NCI-H524 (cell line): ENCODE measurements at places on chromosomes 2 and 18.

- DNase-seq, result no peak
These were observed 87.9 kb downstream of the OSBPL6 start for GRCh38 chr2:178282075-178282815.

- DNase-seq, result no peak
These were observed 92.7 kb downstream of the WDSUB1 start for GRCh38 chr2:159193791-159194190.

DNA sequence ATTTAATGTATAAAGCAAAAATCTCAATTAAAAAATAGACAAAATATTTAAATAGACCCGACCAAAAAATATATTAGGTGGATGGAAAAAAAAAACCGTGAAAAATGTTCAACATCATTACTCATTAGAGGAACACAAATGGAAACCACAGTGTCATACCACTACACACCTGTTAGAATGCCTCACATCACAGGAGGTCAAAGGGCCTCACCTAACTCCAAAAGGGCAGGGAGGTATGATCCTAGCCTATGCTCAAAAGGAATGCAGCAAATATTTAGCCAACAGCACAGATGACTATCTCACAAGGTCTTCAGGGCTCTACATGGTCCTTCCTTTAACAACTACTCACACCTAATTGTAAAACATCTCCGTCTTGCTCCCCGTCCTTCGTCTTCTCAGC lies 185.5 kb upstream of the SETBP1 start:
- DNase-seq, result no peak

DNA sequence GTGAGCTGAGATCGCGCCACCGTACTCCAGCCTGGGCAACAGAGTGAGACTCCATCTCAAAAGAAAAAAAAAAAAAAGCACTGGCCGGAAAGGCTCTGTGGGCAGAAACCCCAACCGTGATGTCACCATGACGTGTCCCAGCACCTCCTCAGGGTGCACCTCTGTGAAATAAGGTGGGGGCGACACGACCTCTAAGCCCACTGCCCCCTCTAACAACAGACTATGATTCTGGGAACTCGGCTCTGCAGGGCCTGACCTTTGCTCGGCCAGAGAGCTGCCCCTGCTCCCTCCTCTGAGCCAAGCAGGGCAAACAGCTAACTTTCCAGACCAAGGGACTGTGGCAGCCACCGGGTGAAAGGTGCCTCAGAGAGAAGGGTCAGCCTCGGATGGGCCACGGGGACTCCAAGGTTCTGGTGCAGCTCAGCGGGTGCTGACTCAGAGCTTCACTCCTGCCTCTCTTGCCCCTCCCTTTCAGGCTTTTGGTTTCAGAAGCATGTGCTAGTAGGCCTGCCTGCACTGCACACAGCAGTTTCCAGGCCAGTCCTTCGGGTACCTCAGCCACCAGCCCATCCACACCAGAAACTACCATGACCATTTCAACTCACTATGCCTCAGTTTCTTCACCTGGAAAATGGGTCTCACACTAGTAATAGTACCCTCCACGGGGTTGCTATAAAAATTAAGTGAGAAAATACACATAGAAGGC lies 8.0 kb downstream of the TMBIM1 start:
- no peak for DNase-seq

GRCh38 chr18:76564117-76564516 lies 69.1 kb upstream of the ZNF516 start:
- DNase-seq, result no peak

DNA sequence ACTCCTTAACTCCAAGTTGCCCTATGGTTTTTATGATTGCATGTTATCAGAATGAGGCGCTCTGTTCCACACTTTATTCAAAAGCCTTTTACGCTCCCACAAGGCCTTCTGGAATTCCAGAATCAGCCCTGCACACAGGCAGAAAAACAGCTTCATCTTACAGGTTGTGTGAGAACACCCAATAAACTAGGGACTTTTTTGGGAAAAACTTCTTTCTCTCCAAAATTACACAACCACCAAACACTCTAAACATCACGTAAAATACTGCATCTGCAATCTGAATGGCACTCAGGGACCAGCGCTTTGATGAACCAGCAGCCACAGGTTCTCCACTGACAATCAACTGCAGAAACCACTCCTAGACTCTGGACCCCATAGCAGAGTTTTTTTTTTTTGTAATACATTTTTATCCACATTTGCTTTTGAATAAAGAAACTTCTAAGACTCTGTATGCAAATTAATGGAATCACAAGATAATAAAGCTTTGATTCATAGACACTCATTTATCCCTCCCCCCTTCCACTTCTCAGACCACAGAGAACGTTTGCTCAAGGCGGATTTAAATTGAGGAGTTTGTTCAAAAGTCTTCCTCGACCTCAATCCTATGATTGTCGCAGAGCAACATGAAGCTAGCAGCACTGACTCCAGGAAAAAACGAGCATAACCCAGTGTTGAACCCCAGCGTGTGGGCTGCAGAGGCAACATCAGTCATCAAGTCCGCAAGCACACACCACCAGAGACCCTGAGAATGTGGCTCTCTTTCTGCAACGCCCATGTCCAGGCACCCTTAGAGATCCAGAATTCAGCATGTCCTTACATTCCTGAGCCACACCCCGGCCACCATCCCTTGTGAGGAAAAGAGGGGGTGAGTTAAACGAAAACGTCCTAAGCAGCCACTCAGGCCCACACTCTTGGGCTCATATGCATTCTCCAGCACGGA lies 116.5 kb downstream of the MBP start:
- no peak for DNase-seq

- DNase-seq, result peak; percentile 16
These were observed 68.1 kb downstream of the OLA1 start for GRCh38 chr2:174180165-174180724.

GRCh38 chr2:172597176-172597842 lies 41.4 kb downstream of the PDK1 start:
- no peak for DNase-seq

GRCh38 chr18:76212960-76213359 lies 282.1 kb downstream of the ZNF516 start:
- peak; percentile 30 for DNase-seq

DNA sequence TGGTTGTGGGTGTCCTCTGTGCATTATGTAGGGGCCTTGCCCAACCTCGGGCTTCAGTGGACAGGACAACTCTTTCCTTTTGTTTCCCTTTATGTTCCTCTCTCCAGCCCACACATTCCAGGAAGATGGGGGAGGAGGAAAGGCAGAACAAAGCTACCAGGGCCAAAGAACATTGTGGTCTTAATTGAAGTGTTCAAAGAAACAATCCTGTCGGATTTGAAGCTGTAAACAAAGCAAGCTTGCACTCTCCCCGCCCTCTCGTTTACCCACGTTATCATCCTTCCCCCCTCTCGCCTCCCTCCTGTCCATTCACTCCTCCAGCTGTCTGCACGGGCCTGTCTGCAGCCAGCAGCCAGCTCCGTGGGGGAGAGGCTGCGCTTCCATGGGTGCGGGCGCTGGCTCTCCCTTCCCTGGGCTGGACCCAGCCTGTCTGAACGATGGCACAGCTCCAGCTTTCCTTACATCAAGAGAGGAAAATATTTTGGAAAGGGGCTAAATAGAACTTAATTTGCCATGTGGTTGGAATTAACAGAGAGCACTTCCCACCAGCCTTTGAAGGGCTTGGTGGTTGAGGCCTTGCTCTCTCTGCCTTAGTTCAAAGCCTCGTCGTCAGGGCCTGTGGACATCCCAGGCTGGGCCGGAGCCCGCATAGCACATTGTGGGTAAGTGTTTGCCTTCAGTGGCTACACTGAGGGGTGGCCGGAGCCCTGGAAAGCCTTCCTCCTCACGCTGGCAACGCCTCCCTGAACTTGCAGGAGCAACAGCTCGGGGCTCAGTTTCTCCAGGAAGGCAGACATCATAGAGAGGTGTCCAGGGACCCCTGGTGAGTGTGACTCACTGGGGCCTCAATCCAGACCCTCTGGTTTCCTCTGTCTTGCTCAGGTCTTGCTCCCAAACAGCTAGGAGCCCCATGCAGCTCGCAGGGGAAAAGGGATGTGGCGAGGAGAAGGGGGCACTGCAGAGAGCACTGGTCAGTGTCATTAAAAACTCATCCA lies 60.6 kb upstream of the HS6ST1 start:
- DNase-seq, result no peak

DNA sequence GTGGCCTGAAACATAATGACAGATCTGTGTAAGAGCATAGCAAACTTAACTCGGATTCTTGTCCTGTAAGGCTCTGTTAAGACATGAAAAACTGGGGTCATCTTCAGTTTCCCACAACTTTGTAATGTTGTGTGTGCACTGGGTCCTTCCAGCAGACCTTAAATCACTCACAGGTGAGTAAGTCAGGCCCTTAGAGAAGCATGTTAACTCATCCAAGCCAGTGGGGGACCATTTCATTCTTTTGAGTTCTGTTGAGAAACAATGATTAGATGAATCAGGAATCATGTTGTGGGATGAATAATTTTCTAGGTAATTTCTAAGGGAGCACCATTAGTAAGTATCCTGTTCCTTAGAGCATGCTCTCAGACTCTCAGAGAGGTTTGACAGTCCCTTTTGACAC lies 167.1 kb downstream of the ESCO1 start:
- DNase-seq, result no peak

- DNase-seq, result no peak
These were observed 27.2 kb downstream of the PXDN start for GRCh38 chr2:1717113-1717512.

DNA sequence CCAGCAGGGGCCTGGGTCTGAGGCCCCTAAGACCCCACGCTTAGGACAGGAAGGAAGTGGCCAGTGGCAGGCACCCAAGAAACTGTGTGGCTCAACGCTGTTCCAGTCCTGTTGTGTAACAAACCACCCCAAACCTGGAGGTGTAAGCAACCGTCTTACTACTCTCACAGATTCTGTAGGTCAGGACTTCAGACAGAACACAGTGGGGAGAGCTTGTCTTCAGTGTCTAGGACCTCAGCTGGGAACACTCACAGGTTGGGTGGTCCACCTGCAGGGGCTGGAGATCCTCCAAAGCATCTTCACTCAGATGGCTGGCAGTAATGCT lies 123.0 kb downstream of the KLHL29 start:
- no peak for DNase-seq

- no peak for DNase-seq
These were observed 39.4 kb downstream of the COBLL1 start for GRCh38 chr2:164802095-164802707.

DNA sequence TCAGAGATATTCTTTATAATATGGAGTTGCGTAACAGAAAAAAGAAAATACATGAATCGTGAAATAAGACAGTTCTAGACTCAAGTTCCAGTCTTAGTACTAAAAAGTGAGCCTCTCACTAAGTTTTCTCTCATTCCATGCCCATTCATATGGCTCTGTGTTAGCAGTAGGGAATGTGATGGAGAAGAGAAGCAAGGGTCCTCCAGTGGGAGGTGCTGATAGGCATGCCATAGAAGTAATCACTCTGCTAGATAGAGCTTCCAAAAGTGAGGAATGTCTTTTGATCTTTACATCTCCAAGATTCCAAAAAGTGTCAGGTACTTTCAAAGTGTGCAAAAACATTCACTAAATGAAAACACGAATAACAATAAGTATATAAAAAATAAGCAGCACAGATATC lies 678.4 kb downstream of the DCDC2C start:
- DNase-seq, result no peak

- no peak for DNase-seq
These were observed 37.2 kb downstream of the MCFD2 start for GRCh38 chr2:46878240-46878877.

DNA sequence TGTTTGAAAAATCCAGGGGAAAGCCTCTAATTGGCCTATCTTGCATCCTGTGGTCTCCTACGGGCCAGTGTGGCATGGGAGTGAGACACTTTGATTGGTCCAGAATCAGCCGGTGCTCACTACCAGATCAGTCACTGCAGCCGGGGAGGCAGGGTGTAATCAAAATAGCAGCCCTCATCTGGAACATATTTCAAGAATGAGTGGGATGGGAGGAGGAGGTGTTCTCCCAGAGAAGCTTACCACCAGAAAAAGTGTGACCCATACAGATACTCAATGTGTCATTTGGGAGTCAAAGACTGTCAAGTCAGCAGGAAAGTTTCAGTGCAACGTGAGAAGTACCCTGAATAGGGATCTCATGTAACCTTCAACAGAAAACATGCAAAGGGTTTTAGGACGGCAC lies 393.9 kb upstream of the SLC14A2 start:
- DNase-seq, result no peak

DNA sequence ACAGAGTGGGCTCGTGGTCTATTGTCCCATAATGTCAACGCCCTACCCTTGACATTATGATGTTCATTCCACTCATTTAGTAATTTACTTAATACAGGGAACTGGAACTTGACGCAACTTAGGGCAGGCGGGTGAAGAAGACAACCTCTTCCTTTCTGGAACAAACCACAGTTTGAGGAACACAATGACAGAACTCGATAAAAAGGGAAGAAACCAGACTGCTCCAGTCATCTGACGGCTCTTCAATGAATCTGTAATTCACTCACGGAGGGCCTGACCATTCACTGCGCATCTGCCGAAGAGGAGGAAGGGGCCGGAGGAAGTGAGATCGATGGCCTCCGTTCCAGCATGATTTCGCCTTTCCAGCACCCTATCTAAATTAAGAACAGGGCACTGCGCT lies 83.2 kb downstream of the BCL2 start:
- no peak for DNase-seq

DNA sequence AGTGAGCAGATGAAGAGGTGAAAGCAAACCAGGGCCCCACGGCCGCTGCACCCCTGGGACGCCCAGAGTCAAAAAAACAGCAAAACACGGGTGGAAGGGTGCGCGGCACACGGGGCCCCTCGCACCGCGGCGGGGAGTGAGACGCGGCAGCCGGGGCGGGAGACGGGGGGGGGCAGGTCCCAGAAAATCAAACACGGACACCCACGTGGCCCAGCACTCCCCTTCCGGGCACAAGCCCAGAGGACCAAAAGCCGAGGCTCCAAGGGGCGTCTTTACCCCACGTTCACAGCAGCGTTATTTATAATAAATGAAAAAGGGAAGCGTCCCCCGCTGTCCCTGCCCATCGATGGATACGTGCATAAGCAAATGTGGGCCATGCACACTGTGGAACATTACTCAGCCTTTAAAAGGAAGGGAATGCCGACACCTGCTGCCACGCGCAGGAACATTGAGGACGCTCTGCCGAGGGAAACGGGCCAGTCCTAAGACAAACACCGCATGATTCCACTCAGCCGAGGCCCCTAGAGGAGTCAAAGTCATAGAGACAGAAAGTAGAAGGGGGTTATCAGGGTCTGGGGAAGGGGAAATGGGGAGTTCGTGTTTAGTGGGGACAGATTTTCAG lies 677 bp upstream of the COPS9 start:
- DNase-seq, result no peak
